Small intestine (tissue), 16 donors: ENCODE measurements at places on chromosomes 7 and 10.

DNA sequence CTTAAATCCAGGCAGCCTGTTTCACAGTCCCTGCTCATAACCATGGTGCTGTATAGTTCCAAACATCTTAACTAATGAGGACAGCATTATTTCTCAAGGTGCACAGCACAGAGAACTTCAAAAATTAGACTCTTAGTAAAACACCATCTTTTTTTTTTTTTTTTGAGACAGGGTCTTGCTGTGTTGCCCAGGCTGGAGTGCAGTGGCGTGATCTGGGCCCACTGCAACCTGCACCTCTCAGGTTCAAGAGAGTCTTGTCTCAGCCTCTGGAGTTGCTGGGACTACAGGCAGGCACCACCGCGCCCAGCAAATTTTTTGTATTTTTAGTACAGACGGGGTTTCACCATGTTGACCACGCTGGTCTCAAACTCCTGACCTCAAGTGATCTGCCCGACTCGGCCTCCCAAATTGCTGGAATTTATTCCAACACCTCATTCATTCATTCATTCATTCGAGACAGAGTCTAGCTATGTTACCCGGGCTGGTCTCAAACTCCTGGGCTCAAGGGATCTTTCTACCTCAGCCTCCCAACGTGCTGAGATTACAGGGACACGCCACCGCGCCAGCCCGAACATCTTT lies 507 bp upstream of the TMEM254 start:
- no peak for DNase-seq

- DNase-seq = no peak
Observed at GRCh38 chr10:73044378-73045285, 52.0 kb downstream of the P4HA1 start.

DNA sequence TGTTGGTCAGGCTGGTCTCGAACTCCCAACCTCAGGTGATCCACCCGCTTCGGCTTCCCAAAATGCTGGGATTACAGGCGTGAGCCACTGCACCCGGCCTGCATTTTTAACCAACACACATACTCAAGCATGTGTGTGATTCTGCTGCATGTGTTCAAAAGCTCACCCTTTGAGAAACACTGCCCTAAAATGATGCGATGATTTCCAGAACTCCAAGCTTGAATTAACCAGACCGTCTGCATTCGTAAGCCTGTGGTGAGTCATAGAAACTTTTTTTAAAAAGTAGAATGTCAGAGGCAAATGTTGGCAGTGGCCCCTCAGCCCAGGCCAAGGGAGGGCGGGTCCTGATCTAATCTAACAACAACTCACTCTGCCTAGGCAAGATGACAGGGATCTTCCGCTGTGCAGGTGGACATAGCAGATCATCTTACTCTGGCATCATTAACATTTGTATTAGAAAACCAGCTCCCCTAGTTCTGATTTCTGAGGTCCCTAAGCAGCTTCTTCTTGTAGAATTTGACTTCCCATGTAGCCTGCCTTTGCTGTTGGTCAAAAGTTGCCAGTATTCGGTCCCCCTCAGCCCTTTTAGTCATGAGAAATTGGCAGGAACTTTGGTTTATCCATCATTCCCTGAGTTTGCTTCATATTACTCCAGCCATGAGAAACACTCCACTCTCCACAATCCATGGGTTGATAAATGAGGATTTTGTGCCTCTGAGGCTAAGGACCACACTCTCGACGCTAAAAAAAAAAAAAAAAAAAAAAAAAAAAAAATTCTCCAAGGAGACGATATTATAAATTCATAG lies 190.4 kb downstream of the SKIDA1 start:
- DNase-seq = no peak

DNA sequence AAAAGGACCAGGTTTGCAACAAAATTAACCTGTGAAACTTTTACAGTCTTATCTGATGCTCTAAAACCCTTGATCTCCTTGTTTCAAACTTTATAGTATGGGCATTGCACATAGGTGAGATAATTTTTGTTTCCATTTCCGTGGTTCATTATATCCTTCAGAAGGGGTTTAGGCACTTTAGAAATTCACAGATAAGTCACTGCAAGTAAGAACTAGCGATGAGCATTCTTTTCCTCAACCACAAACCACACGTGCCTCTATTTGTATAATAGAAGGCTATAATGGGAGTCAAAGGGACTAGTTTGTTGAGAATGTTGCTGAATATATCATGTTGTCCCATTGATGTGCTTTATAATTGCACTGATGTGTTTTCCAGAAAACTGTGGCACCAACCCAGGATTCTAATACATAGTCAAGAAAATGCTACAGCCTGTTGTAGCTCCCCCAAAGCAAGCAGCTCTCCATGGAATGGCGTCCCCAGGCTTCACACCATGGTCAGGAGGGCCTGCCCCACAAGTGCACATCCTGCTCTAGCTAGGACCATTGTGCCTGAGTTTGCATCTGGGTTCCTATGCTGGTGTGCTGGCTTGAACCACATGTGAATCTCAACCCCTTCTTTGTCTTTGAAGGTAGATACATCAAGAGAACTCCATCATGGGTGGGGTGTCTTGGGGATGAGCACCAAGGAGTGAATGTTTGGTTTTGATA lies 14.0 kb upstream of the ATXN7L1 start:
- no peak for DNase-seq

DNA sequence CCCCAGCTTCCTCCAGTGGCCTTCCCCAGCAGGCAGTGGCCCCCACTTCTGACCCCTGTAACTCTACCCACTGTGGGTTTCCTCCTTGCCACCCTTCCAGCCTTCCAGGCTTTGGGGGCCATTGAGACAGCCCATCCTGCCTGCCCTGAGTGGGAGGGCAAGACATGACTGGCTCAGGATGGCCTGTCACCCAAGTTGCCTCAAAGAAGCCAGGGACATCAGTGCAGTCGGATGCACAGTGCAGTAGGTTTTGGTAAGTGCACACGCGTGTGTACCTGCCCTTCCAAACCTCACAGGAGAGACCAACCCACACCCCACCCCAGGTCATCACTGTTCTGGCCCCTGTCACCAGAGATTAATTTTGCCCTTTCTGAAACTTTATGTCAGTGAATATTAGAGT lies 22.7 kb downstream of the ZMIZ2 start:
- DNase-seq = no peak

DNA sequence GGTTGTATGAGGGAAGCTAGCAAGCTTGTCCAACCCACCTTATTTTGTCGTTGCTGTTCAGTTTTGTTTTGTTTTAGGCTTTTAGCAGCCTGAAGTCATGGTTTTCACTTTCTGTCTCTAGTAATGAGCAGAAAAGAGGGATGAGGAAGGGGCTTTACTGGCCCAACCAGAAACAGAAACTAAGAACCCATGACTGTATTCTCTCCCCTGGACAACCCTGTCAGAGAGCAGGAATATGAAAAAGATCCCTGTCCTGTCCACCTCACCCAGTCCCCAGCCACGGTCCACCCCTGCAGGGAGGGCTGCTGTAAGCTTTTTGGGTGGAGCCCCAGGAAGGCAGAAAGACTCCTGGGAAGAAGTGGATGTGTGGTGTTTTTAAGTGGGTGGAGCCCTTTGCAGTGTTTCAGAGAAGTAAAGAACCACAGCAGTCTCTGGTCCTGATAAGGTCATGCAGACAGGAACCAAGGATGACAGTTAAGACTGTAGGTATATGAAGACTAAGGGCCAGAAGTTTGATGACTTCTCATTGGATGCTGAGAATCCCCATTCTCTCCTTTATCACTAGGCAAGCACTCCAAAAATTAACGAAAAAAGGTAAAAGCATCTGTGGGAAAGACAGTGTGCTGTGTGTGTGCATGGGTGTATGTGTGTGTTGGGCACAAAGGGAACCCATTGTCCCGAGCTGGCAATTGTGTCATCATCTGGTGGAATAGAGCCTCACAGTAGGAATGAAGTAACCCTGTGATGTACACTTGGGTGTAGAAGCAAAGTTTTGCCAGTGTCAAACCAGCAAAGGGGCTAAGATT lies 13.8 kb downstream of the MRPL32 start:
- DNase-seq = no peak

- DNase-seq = no peak
Observed at GRCh38 chr10:58925381-58925780, 251.1 kb upstream of the PHYHIPL start.

DNA sequence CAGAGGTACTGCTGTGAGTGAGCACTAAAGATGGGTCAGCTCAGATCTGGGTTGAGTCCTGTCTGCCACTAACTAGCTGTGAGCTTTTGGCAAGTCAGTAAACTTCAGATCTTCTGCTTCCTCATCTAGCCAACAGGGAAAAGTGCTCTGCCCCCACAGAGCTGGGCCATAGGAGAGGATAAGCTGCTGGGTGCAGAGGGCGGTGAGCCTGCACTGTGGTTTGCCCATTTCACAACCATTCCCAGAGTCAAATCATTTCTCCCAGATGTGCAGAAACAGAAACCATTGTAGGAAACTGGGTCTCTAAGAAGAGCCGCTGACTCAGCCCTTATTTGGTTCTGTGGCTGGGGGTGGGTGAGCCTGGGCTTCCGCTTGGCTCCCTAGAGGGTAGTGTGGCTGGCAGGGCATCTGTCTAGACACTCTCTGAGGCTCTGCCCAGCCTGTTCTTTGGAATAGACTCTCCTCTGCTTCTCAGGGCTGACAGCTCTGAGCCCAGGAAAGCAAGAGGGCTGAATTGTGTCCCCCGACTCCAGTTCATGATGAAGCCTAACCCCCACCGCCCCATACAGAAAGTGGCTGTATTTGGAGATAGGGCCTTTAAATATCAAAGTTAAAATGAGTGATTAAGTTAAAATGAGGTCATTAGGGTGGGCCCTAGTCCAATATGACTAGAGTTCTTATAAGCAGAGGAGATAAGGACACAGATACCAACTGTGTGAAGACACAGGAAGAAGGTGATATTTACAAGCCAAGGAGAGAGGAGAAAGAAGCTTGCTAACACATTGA lies 29.5 kb upstream of the ARHGAP22 start:
- DNase-seq = no peak

DNA sequence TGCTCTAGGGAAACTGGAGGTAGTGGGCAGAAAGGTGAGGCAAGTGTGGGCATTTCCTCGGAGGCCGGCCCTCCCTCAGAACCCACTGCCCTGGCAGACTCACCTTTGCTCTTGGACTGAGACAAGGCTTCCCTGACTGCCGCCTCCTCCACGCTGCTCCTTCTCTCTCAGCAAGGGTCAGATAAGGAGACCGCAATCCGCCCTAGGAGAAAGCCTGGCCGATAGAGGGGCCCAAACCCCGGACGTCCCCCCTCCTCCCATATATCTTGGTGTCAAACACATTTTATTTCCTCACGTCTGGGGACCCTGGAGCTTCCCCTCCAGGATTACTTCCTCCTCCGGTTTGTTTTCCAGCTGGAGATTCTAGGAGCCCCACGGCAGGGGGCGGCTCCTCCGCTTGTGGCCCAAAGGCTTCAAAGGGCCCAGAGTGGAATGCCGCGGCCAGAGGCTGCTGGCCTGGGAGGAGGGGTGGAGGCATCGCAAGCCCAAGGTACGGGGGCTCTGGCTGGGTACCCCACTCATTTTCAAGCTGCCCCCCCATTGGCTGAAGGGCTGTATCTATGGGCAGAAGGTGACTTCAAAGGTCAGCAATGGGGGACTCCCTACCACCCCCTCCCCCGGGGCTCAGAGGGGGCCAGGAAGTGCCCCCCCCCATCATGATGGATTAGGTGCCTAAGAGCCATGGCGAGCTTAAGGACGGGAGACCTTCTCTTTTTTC lies 31.7 kb upstream of the LBX1 start:
- no peak for DNase-seq

- no peak for DNase-seq
Observed at GRCh38 chr10:49761201-49761788, 828 bp downstream of the OGDHL start.

GRCh38 chr10:119680050-119680449 lies 28.9 kb downstream of the BAG3 start:
- no peak for DNase-seq

GRCh38 chr10:14904316-14904732 lies 25.7 kb downstream of the SUV39H2 start:
- DNase-seq = peak; percentile 50

DNA sequence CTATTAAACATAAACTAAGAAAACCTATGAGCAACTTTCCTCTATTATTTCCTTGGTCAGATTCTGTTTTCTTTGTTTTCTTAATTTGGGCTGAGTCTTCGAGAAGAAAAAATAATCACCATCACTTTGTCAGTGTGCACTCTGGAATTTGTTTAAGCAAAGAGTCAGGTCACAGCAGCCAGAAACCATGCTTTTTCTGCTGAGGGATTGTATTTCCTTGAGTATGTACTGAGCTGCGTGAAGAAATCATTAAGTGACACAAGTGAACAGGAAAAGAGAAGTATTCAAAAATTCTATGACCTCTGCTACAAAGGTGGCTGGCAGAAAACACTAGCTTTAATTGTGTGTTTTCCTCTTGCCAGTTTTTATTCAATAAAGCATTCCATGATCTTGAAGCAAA lies 249.6 kb downstream of the VTI1A start:
- no peak for DNase-seq

- no peak for DNase-seq
Observed at GRCh38 chr7:144650439-144650838, 185.4 kb downstream of the TPK1 start.

DNA sequence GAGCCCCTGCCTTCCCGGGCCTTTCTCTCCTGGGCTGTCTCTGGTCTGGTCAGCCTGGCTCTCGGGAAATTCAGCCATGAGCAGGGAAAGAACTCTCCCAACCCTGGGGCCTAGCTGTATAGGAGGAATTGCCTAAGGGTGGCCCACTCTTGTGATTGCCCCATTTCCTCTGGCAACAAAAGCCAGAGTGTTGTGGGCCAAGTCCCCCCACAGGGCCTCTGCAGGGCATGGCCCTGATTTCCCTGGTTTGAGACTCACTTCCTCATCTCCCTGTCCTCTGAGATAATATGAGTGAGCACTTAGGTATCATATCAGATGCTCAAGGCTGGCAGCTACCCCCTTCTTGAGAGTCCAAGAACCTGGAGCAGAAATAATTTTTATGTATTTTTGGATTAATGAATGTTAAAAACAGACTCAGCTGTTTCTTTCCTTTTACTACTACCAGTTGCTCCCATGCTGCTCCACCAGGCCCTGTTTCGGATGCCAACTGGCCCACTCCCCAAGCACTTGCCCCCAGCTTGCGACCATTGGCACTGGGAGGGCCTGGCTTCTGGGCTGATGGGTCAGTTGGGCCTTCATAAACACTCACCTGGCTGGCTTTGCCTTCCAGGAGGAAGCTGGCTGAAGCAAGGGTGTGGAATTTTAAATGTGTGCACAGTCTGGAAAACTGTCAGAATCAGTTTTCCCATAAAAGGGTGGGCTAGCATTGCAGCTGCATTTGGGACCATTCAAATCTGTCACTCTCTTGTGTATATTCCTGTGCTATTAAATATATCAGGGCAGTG lies 11.4 kb downstream of the IRF5 start:
- DNase-seq = no peak

GRCh38 chr10:119341459-119342301 lies 134.3 kb downstream of the GRK5 start:
- DNase-seq = peak; percentile 67

- DNase-seq = no peak
Observed at GRCh38 chr7:11082552-11083213, 109.0 kb downstream of the PHF14 start.
